Right ventricle myocardium inferior (tissue), 1 donor: ENCODE measurements at places on chromosomes 5 and 9. TPM values are rescaled to one million over a fixed set of nuclear protein-coding genes. Genes with fewer than 3 reads are reported as not detected.

Gene LCN6
- 22.2 TPM for total RNA-seq

Gene PDE6A
- total RNA-seq: 0.05 TPM

Gene IL9
- not detected for total RNA-seq

Gene NRARP
- total RNA-seq: 4.7 TPM

Gene FOXD4L3
- not detected for total RNA-seq

Gene NME5
- 3.9 TPM for total RNA-seq

Gene FOXD1
- total RNA-seq: not detected

Gene CNTNAP3
- 7.4 TPM for total RNA-seq

Gene ZNF483
- total RNA-seq: 4.2 TPM

Gene FBP2
- 0.54 TPM for total RNA-seq

Gene FKTN
- total RNA-seq: 6.5 TPM

Gene ORM1
- total RNA-seq: 0.51 TPM

Gene RXRA
- total RNA-seq: 91.1 TPM

Gene SGCD
- 75.2 TPM for total RNA-seq

Gene CLIC3
- total RNA-seq: 1.1 TPM

Gene PCDH1
- total RNA-seq: 21.0 TPM

Gene PMPCA
- 71.8 TPM for total RNA-seq

Gene FBP1
- 1.0 TPM for total RNA-seq

Gene DBH
- not detected for total RNA-seq

Gene SH3RF2
- 267 TPM for total RNA-seq

Gene C5orf63
- total RNA-seq: 11.4 TPM

Gene PCDHB15
- 5.8 TPM for total RNA-seq

Gene FBXO10
- 8.4 TPM for total RNA-seq

Gene SOX30
- 0.19 TPM for total RNA-seq

Gene C1QTNF2
- total RNA-seq: 1.5 TPM

Gene SV2C
- 0.22 TPM for total RNA-seq

Gene LURAP1L
- total RNA-seq: 1.9 TPM

Gene IL13
- not detected for total RNA-seq

Gene PLAC8L1
- not detected for total RNA-seq

Gene SLC36A3
- not detected for total RNA-seq

Gene PHF24
- total RNA-seq: 0.22 TPM

Gene BTNL8
- 0.41 TPM for total RNA-seq

Gene OR1K1
- total RNA-seq: not detected

Gene C9orf153
- total RNA-seq: not detected

Gene SHISAL2B
- not detected for total RNA-seq

Gene C9orf43
- total RNA-seq: 0.24 TPM

Gene JAKMIP2
- 0.16 TPM for total RNA-seq

Gene SPATA31D3
- total RNA-seq: not detected

Gene LOX
- 5.0 TPM for total RNA-seq

Gene NACC2
- 37.0 TPM for total RNA-seq

Gene TAF11L10
- not detected for total RNA-seq

Gene ZDHHC11
- 38.0 TPM for total RNA-seq

Gene HSPB3
- 549 TPM for total RNA-seq

Gene IGFBPL1
- not detected for total RNA-seq
